ENCODE measurements at places on chromosomes 6 and 20.

DNA sequence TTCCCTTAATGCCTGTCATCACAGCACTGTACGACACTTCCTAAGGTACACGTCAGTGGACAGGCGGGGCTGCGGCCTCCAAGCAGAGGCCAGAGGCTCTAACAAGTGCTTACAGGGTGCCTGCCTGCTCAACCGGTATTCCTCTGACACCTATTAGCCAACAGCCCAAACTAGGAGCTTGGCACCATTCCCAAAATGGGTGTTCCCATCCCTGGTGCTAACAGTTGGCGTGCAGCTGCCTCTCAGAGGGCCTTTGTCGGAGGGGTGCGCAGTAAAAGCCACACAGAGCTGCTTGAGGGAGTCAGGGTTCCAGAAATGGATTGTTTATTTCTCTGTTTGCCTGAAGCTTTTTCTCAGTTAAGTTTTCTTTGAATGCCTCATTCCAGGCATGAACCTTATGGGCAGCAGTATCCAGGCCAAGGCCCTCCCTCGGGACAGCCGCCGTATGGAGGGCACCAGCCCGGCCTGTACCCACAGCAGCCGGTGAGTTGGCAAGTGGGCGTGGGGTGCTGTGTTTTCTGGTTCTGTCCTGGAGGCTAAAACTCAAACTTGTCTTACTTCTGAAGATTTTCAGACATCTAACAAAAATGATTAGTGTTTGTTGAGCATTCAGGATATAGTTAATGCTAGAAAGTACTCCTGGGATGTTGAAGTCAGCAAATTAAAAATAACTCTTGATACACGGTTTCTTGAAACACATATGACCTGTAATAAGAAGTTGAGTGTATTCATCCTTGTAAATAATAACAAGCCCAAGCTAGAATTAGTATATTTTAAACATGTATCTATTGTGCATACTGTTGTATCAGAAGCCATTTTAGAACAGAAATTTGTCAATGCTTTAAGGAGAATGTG is 124.7 kb downstream of the TMEM242 start:
- peak; percentile 99 for DNase-seq

DNA sequence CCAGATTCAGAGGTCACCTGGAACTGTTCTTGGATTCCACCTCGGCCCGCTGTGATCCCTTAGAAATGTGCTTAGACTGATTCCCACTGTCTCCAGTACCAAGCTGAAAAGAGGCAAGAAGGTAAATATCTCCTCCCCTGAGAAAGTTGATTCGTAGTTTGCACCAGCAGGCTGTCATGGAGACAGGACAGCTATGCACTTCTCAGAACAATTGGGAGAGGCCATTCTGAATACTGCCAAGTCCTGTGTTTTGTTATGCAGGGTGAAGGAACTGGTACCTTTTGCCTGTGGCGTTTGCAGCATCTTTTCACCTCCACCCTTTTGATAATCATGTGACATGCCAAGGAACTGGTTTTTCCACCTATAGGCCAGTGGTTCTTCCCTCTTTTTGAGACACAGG is 58.2 kb upstream of the RNGTT start:
- peak; percentile 45 for DNase-seq

DNA sequence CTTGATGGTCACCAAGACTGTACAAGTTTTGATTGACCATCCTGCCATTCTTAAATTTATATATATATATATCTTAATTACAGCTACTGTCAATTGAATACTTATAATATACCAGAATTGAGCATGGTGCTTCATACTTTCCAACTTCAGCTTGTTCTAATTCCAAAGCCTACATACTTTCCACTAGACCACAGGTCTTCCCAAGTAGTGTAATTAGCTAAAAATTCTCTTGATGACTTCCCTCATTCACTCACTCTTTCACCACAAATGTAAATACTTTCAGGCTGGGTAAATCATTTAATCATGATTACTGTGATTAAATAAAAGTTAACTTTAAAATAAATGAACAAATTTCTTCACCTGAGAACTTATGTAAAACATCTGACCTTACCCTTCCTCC is 3.4 kb downstream of the ASF1A start:
- no peak for DNase-seq

- no peak for DNase-seq
These were observed 32.8 kb downstream of the KIAA1755 start for GRCh38 chr20:38227420-38228360.

- DNase-seq = no peak
These were observed 233.6 kb upstream of the BMP2 start for GRCh38 chr20:6533761-6534479.

DNA sequence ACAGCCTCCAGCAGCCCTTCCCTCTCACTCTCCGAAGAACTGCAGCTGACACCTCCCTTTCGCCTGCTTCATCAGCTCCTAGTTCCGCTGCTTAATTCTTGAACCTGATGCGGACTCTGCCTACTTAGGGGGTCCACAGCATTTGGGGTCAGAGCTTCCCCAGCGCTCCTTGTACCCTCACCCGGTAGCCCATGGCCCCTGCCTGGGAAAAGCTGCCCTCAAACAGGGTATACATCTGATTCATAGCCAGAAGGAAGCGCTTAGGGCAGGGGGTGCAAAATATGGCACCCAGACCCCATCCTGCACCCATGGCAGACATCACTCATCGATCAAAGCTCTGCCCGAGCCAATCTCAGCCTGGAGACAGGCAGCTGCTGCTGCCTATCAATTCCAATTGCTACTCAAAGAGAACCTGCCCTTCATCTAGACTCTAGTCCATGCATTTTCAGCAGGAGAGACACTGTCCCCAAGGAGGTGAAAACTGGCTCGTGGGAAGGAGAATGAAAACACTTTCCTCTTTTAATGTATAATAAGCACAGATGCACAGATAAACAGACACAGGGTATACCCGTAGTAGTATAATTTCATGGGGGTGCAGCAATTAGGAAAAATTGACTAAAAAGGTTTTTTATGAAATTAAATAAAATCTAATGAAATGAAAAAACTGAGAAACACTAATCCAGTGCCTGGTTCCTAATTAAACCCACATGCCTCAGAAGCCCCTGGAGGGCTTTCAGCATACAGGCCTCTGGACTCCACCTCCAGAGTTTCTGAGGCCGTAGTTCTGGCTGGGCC is 194.8 kb downstream of the PREX1 start:
- no peak for DNase-seq

DNA sequence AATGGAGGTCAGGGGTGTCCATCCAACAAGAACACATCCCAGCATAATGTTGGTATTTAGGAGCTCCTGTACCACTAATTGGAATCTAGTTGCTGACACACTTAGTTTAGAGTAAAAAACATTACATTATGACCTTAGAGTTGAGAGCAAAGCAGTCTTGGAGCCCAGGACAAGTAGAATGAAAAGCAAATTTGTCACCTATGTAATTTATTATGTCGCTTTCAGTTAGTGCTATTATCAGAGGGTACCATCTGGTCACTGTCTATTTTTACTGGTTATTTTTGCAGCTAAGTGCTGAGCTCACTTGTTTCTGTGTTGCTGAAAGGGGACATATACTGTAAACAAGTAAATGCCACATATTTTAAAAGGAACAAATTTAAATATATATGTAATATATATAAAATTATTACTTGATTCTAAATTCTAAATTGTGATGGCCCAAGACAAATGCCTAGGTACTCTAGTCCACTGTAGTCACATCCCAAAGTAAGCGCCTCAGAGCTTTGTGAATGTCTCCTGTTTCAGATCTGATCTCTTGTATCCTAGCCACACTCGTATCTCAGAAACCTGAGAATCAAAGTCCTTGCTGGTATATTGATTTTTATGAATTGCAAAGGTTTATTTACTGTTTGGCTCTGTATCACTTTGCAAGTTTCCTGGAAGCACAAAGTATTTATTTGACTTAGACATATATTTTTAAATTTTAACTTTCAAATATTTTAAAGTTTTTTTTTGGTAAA is 148.6 kb upstream of the MAN1A1 start:
- no peak for DNase-seq

DNA sequence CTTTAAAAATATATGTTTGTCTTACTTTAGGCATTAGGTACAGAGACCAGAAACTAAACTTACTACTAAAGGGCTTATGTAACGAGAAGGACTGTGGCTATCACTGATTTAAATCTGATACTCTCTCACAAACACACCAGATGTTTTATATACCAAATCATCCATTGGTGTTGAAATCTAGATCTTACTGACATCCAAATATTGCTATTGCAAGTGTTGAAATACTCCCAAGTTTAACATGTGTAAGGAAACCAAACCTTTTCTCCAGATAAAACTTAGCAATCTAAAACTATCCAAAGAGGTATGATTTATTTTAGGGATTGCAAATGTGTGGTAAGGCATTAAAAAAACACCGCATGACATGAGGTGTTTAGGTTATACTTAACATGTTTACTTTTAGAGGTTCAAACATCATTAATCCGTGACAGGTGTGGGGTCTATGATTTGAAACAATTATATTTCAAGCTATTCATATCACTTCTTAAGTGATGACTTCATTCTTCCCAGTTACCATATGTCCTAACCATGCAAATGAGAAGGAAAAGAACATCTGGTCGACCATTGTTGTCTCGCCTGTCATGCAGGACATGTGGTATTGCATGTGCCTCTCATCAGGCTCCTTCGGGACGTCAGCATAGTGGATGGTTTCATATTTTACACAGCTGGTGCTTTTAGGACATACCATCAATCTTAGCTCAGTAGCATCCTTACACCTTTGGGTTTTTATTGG is 168.3 kb upstream of the SPACA1 start:
- peak; percentile 58 for DNase-seq

- no peak for DNase-seq
These were observed 699.6 kb downstream of the PHF3 start for GRCh38 chr6:64335195-64335594.

DNA sequence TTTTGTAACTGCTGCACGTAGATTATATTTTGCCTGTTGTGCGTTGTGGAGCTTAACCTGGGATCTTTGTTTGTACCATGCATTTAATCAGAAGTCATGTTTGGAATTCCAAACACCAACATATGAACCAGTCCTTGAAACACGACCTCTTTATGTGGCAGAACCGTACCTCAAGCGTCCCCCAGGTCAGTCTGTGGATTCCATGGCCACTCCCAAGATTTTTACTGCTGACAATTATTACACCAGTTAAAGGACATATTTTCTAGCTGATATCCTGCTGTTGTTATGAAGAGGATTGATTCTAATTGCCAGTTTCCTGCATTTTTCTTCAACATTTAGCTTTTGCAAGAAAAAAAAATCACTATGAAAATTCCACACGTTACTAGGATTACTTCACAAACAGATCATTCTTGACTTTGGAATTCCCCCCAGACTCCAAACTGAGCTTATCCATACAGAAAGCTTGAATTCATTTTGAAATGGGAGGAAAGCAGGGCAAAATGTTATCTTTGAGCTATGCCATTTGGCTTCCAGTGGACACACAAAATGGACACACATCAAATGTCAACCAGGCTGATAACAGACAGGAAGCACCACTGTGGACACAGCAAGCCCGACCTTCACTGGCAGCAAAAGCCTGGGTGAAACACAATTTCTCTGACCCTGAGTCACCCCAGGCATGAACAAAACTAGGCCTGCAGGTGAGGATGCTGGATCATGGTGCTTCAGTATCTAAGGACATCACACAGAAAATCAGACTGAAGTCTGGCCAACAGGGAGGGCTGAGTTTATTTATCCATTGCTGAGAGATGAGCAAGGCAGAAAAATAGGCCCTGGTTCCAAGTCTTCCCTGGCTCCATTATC is 542.9 kb upstream of the JAG1 start:
- peak; percentile 14 for DNase-seq

DNA sequence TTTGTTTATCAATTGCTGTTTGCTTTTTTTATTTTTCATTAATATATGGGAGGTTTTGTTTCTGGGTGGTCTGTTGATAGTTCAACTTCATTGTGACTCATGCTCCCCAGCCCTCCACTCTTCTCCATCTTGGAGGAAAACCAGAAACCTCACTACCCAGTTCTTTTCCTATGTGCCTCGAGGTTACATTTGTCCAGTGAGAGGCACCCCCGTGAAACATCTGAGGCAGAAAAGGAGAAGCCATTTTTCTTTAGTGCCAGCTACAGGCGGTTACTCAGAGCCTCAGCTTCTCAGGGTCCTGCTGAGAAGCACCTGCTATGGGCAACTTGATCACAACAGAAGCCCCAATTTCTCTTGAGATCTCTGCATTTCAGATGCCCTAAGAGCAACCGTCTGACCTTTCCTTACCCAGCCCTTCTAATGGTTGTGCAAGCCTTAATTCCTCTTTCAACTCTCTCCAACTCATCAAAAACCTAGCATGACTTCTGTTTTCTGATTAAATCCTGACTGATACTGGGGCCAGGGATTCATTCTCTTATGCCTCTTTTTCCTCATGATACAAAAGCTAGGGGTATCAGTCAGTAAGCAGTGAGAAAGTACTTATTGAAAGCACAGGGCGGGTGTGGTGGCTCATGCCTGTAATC is 144.6 kb downstream of the ELOVL4 start:
- DNase-seq = no peak

DNA sequence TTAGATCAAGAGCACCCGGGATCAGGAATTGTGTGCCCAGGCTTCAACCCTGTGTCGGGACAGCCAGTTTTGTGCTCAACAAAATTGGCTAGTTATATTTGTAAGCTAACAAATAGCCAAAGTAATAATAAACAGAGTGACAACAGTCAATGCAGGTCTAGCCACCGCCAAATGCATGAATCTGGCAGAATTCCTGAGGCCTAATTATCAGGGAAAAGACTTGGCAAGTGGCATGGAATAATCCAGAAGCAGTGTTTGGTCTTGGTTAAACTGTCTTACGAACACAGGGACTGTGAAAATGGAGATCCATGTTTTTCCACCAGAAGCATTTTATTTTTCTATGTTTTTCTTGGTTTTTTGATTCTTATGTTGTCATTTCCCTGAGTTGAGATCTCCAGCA is 268.8 kb downstream of the ZNF217 start:
- DNase-seq = no peak

GRCh38 chr6:52509281-52510212 is 67.3 kb downstream of the TRAM2 start:
- DNase-seq = no peak

- DNase-seq = no peak
These were observed 178.0 kb upstream of the SASH1 start for GRCh38 chr6:148164645-148165044.

All from DMS53 (cell line).